SK-MEL-5 (cell line): ENCODE measurements at places on chromosomes 11 and 22. TPM values are rescaled to one million over a fixed set of nuclear protein-coding genes. Genes with fewer than 3 reads are reported as not detected.

DNA sequence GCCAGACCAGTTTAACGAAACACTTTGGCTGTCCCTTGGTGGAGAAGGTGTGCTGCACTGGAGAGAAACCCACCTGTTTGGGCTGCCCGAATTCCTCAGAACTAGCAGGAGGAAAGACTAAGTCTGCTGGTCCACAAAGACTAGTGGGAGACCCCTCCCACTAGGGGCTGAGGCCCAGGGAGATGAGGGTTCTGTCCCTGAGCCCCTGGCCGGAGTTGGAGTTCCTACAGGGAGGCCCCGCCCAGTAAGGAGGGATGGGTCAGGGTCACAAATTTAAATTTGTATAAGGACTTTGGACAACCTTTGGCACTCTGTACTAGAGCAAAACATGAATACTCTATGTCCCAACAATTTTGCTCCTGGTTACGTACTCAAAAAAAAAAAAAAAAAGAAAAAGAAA lies 200.8 kb upstream of the C11orf87 start:
- DNase-seq: no peak

- peak; percentile 15 for DNase-seq
Measured at GRCh38 chr11:18527512-18527911, 770 bp upstream of the TSG101 start.

The CHRDL2 gene
- total RNA-seq: 3.6 TPM in 1 of 2 replicates, not detected in the other

- peak; percentile 26 for DNase-seq
Measured at GRCh38 chr22:37999640-38000272, 15.4 kb upstream of the SOX10 start.

DNA sequence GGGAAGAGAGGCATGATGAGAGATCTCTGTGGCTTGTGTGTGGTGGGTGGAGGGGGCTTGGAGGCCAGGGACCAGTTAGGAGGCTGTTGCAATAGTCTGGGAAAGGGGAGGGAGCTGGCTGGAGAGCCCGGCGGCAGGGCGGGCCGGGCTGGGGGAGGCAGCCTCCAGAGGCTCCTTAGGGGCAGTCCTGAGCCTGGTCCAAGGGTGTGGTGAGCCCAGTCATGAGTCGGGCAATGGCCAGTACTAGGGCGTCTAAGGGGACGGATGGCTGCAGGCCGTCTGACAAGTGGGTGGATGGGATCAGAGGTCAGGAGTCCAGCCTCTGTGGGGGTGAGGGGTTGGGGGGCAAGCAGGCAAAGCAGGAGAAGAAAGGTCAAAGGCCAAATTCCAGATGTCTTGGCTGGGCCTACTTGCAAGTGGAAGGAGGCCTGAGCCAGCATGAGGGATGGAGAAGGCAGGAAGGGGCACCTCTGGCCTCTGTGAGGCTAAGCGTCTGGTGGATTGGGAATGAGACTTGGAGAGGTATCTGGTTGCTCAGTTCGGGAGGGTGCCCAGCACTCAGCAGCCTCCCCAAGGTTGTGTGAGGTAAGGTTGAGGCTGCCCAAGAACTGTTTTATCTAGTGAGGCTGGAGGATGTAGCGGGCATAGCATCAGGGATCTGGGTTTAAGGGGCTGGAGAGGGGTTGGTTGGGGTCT lies 6.0 kb upstream of the CD248 start:
- no peak for DNase-seq

DNA sequence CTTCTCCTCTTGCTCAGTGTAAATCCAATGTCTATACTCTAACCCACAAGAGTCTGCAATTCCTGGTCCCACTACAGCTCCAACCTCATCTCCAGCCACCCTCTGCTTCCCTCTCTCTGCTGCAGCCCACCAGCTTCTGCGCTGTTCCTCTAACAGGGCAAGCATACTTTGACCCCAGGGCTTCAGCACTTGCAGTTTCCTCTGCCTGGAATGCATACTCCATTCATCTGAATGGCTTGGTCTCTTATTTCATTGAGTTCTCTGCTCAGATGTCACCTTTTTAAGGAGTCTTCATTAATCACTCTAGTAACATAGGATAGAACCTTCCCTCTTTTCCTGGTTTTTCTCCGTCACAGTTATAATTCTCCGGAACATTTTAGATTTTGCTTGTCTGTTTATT lies 141.6 kb downstream of the BUD13 start:
- no peak for DNase-seq

The SLC22A9 gene
- total RNA-seq: not detected in 2 replicates

The MEI1 gene
- total RNA-seq: 0.13 TPM in 1 of 2 replicates, not detected in the other

- peak; percentile 83 for DNase-seq
Measured at GRCh38 chr11:10792385-10793068, 16.2 kb downstream of the EIF4G2 start.

The HEPN1 gene
- total RNA-seq: not detected in 2 replicates
